EL (cell line): ENCODE measurements at places on chromosomes 1 and 21.
A peak's percentile ranks its signal among the peaks of the same experiment; 100 is the strongest.

DNA sequence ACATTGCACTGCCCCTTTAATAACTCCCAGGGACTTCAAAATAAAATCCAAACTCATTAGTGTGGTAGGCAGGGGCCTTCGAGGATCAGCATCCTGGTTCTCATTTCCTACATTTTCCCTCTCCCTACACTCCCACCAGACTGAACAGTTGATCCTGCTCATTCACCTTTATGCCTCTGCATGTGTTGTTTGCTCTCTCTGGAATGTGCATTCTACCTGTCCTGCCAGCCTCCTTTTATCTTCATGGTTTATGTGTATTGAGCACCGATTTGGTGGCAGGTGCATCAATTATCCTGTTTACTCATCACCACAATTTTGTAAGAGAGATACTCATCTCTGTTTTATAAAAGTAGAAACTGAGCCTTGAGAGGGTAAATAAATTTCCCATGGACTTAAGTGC, 125.0 kb downstream of the ADSS2 start:
- DNase-seq = no peak

- DNase-seq = no peak
These were observed 15.5 kb upstream of the TFF3 start for GRCh38 chr21:42330380-42331371.

DNA sequence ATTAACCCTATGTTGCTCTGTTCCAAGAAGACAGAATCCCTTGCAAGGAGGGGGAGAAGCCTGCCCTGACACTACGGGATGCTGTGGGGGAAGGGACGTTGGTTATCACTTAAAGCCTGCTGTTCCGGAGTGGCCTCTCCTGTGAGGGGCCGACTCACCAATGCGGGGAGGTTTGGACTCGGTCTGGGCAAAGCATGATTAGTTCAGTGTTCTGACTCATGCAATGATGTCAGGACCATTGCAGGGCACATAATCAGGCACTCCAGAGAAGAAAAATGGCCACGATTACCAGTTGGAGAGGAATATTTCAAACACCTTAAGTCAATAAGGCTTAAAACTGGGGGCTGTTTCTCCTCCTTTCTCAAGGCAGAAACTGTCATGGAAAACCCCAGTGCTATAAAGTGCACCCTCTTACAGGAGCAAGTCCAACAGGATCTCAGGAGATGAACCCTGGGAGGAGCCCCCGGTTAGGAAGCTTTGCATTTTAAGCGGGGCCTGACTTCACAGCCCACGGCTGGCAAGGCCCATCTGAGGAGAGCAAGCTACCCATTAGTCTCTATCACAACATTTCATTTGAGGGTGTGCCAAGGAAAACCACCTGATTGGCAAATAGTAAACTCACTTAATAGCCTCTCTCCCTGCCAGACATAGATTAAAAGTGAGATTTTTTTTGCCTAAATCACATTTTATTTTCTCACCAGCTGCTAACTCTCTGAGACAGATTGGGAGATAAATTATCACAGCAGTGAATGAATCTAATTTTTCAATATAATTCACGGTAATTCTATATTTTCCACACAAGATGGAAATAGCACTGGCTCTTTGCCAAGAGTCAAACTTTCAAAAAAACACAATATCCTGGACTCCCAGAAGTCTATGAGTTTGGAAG, 202.5 kb downstream of the C1orf94 start:
- no peak for DNase-seq

- DNase-seq = no peak
These were observed 14.8 kb upstream of the ETS2 start for GRCh38 chr21:38790961-38791360.

DNA sequence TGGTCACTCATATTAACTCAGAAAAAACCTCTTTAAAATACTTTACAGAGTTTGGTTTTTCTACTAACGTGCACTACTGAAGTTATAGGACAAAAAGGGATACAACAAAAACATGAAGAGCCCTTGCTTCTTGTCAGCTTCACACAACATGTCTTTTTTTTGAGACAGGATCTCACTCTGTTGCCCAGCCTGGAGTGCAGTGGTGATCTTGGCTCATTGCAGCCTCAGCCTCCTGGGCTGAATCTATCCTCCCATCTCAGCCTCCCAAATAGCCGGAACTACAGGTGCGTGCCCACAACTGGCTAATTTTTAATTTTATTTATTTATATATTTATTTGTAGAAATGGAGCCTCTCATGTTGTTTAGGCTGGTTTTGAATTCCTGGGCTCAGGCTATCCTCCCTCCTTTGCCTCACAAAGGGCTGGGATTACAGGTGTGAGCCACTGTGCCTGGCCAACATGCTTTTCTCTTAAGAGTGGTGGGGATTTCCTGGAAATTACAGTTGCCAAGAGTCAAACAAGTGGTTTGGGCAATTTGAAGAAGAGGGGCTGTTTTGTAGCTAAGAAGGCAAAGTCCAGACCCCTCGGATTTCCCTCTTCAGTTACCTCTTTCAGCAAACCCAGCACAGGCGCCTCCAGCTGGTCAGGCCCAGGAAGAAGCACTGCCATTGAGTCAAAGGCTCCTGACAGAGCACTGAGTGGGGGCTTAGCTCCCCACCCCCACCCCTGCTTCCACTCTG, 6.4 kb upstream of the SMPDL3B start:
- DNase-seq = no peak

DNA sequence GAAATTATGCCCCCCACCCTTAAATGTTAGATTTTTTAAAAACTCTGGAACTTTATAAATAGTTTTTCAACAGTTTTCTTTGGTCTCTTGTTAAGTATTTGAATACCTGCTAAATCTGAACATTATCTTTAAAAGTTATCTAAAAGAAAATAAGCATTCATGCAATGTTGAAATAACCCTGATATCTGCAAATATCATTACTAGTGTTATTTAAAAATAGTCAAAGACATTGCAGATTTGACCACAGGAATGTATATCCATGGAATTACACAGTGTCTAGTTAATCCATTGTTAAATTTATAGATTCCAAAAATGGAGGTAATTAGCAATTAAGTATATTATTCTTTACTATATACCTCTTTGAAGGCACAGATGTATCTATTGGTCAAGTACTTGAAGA, 42.0 kb downstream of the PRRX1 start:
- DNase-seq = no peak

DNA sequence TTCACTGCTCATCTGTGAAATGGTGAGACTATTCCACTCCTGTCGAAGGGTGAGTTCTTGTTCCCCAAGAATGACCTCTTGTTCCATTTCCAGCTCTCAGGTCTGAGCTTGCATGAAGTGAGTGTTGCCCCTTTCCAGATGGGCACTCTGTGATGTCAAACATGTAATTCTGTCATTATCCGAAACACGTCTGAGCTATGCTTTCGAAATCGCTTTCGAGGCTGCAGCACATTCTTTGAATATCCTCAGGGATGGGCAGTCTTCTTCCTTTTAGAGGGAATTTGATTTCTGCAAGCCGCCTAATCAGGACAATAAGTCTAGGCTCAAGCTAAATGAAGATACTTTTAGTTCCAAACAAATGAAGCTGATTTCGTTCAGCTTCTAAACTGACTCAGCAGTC, 15.1 kb downstream of the NFASC start:
- DNase-seq = peak; percentile 26

GRCh38 chr1:112380356-112380755, 15.7 kb upstream of the CTTNBP2NL start:
- DNase-seq = no peak

DNA sequence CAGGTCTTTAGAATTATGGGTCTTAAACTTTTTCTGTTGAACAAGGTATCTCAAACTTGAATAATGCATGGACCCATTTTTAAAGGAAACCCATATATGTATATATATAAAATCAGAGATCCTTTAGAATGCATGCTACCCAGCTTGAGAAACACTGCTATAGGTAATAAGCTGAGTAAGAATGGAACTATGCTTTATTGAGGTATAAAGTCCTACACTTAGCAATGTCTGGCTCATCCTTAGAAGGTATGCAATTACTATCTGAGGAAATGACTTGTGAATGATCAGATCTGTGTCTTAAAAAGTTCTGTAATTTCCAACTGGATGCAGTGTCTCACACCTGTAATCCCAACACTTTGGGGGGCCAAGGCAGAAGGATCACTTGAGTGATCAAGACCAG, 11.2 kb downstream of the TRAF3IP3 start:
- no peak for DNase-seq

DNA sequence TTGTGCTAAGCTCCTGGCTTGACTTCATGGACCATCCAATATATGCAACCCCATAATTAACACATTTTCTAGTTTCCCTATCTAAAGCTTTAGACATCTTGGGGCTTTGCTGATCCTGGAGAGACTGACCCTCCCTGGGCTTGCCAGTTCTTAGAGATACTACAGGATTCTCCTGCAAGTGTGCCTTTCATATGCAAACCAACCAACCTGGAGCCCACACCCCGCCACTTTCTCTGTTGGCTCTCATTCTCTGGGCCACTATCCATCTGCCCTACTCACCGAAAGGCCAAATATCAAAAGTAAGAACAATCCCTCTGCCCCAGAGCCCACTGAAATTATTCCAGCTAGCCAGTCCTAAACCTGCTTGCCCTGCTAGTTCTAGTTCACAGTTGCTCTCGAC, 2.2 kb upstream of the GBP6 start:
- DNase-seq = no peak

DNA sequence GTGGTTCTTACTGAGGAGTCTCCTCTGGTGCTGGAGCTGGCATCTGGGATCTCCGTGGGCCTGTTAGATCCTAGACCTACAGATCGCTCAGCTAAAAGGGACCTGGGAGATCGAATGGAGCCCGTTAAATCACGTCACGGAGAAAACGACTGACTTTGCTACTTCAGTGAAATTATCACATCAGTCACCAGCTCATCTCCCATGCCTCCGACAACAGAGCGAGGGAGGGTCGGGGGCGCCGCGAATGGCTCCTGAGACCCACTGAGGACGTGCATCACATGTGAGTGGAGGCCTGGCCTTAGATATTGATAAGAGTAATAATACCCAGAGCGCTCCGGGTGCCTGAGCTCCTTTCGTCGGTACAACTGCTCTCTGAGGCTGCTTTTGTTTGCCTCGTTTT, 55.6 kb upstream of the ACTL8 start:
- no peak for DNase-seq

DNA sequence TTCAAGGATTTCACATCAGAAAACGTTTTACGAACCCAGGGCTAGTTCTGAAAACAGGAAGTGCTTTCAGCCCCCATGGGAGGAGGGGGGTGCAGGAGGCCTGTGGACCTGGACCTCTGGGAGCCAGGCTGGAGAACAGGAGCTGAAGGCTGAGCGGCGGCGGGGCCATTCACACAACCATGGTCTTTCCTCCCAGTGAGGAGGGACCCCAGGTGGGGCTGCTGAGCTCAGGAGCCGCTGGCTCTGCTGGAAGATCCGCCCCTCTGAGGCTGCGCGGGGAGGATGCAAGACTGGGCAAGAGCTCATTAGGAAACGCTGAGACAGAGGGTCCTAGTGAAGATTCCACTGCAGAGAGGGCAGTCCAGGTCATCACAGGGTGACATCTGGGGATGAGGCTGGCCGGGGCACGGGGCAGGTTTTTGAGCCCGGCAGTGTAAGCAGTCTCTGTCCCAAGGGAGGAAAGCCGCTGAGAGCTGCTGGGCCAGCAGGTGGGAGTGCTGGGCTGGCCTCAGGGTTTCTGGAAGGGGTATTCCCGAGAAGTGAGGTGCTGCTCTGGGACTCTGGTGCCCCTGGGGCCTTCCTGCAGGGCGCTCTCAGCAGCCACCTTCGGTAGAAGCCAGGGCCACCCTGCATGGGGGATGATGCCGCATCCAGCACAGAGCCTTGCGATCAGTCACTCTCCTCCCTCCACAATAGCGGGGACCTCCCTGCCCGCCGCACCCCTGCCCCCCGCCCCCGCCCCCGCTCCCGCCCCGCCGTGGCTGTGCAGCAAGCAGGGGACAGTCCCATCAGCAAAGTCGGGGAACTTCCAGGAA, 7.5 kb downstream of the MX2 start:
- no peak for DNase-seq

GRCh38 chr21:40516335-40516734, 330.6 kb downstream of the DSCAM start:
- DNase-seq = no peak

GRCh38 chr1:175134500-175134899, 58.1 kb downstream of the KIAA0040 start:
- no peak for DNase-seq

GRCh38 chr1:9086045-9086444, 16.6 kb upstream of the SLC2A5 start:
- no peak for DNase-seq

DNA sequence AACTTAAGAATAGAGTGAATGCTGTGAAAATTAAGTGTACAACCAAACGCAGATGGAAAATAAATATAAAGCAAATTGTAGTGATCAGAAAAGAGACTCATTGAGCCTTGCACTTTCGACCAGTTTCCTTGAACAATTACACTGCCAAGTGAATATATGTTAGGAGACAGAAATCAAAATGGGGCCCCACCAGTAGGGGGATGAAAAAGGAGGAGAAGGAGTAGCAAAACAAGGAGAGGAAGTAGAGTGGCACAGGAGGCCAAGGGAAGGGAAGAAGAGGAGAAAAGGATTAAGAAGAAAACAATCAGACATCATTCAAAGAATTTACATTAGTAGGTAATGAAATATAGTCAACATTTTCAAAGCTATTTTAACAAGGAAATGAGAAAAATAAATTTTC, 1770.6 kb downstream of the PLA2G4A start:
- DNase-seq = no peak

DNA sequence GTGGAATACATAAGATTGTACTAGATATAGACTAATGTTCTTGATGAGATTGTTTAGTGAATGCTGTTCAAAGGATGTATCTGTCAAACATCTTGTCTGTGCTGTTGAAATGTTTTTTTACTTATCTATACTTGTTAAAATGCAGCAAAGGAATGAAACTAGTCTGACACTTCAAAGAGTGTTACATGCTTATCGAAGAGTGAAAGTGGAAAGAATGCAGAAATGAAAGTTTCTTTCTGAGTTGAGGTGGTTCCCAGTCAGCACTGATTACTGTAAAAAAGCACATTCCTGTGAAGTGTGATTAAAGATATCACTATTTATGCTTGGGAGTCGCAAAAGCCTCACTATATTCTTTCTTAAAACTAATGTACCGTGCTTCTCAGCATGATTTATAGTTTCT, 1225.2 kb downstream of the NCAM2 start:
- no peak for DNase-seq

DNA sequence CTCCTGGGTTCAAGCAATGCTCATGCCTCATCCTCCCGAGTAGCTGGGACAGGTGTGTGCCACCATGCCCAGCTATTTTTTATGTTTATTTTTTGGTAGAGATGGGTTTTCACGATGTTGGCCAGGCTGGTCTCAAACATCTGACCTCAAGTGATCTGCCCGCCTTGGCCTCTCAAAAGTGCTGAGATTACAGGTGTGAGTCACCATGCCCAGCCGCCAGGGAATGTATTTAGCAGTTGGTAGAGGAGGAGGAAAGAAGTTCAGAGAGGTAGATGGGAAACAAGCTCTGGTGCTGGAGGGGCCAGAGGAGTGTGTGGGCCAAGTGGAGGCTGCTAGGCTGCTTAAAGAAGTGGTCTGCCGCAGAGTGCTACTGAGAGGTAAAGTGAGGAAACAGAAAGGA, 6.0 kb downstream of the DOP1B start:
- DNase-seq = peak; percentile 17

DNA sequence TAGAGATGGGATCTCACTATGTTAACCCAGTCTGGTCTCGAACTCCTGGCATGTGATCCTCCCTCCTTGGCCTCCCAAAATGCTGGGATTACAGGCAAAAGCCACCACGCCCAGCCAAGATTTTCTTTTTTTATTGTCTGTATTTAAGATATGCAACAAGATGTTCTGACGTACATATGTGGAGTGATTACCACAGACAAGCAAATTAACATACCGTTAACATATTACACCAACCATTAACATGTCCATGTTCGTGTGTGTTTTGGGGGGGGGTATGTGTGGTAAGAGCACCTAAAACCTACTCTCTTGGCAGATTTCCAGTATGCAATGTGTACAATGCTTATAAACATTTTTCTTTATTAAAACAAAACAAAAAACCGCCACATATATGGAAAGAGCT, 10.6 kb upstream of the KCNE2 start:
- DNase-seq = no peak
